Endothelial cell of coronary artery (primary cell): ENCODE measurements at places on chromosomes 5 and 9. TPM values are rescaled to one million over a fixed set of nuclear protein-coding genes. Genes with fewer than 3 reads are reported as not detected.

Gene CDH12
- total RNA-seq = not detected in 2 replicates

Gene EGR1
- 0.27 and 1.5 TPM in 2 replicates for total RNA-seq

Gene SLC36A3
- total RNA-seq = not detected in 2 replicates

Gene PIP5K1B
- total RNA-seq = under 0.01 TPM in 1 of 2 replicates, not detected in the other

Gene PLPPR1
- total RNA-seq = 0.09 and 3.8 TPM in 2 replicates

Gene LRRC19
- not detected in 2 replicates for total RNA-seq

Gene DNM1
- 0.27 and 2.9 TPM in 2 replicates for total RNA-seq

Gene CD74
- total RNA-seq = 0.36 and 0.56 TPM in 2 replicates

Gene TNFSF8
- total RNA-seq = not detected in 2 replicates

Gene STK32A
- under 0.01 and 0.38 TPM in 2 replicates for total RNA-seq

Gene AP3B1
- 48.6 and 51.3 TPM in 2 replicates for total RNA-seq

Gene OR1K1
- not detected in 2 replicates for total RNA-seq

Gene CARTPT
- not detected in 2 replicates for total RNA-seq

Gene IL13
- not detected in 2 replicates for total RNA-seq
